ENCODE measurements at places on chromosomes 2 and 18.

- no peak for DNase-seq
Observed at GRCh38 chr2:105919191-105919811, 174.6 kb downstream of the NCK2 start.

GRCh38 chr2:206240327-206240726 lies 34.1 kb upstream of the ZDBF2 start:
- DNase-seq, result no peak

DNA sequence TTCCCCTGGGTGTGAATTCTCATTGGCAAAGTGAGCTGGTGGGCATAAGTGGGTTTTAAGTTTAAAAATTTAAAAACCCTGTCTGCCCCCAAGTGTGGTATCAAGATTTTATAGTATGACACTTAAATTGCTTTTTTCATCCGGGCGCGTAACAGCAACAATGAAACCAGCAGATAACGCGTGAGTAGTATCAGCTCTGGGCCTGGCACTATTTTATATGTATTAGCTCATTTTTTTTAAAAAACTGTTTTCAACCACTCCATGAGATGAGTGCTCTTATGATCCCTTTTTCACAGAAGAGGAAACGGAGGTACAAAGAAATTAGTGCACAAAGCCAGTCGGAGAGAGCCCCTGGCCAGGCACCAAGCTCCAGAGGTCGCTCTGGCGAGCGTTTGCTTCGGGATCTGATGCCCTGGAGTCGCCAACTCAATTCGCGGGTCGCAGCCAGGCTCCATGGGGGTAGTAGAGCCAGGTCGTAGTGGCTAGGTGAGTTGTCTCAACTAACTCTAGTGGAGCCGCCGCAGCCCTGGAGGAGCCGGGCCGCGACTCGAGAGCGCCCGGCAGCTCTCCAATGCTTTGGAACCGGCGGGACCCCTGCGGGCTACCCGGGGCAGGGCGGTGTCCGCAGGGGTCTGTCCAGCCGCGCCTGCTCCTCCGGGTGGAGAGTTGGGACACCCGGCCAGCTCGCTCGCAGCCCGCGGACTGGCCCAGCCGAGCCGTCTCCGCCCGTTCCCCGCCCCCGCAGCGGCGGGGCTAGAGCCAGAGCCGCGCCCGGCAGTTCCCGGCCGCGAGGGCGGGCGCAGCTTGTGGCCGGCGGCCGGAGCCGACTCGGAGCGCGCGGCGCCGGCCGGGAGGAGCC lies at the start of gene IL1R1:
TSS of gene IL1R1 (plus strand) at position 777 of the 859 bp plus-strand sequence. CDS start 14,979 bp downstream, outside the sequence.
- DNase-seq, result no peak

DNA sequence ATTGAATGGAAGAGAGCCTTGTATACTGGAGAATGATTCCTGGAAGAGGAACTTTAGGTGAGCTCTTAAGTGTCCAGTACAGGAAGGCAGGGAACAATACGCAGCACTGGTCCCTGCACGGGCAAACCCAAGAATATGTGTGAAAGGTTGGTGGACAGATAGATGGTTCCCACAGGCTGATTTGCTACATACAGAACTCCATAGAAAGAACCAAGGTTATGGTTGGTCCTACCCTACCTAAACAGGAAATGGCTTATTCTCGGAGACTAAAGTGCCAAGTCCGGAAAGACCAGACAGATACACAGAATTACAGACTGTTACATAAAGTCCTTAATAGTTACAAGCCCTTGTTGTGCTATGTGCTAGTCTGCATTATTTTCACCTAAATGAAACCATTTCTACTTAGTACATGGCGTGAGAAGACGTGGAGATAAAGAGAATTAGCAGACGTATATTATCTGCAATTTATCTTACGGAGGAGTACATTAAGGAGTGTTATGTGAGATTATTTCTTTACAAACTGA lies 1.2 kb downstream of the REV1 start:
- no peak for DNase-seq

- DNase-seq, result no peak
Observed at GRCh38 chr2:27378096-27378808, 2.3 kb downstream of the ZNF513 start.

- DNase-seq, result peak; percentile 23
Observed at GRCh38 chr2:105329561-105330495, at the start of gene TGFBRAP1. TGFBRAP1 (minus strand) TSS chr2:105329735; CDS start chr2:105308301, 21,434 bp downstream.

- no peak for DNase-seq
Observed at GRCh38 chr18:73487966-73488365, 620.2 kb upstream of the NETO1 start.

- DNase-seq, result no peak
Observed at GRCh38 chr2:229861431-229861830, 60.4 kb downstream of the TRIP12 start.

- no peak for DNase-seq
Observed at GRCh38 chr18:250685-251084, 17.2 kb downstream of the THOC1 start.

GRCh38 chr2:141015341-141016047 lies 1115.3 kb downstream of the LRP1B start:
- no peak for DNase-seq

GRCh38 chr2:24084386-24085199 lies at the start of gene TP53I3:
TP53I3 (minus strand) TSS chr2:24084834; CDS start chr2:24084326, 508 bp downstream.
- DNase-seq, result peak; percentile 82

DNA sequence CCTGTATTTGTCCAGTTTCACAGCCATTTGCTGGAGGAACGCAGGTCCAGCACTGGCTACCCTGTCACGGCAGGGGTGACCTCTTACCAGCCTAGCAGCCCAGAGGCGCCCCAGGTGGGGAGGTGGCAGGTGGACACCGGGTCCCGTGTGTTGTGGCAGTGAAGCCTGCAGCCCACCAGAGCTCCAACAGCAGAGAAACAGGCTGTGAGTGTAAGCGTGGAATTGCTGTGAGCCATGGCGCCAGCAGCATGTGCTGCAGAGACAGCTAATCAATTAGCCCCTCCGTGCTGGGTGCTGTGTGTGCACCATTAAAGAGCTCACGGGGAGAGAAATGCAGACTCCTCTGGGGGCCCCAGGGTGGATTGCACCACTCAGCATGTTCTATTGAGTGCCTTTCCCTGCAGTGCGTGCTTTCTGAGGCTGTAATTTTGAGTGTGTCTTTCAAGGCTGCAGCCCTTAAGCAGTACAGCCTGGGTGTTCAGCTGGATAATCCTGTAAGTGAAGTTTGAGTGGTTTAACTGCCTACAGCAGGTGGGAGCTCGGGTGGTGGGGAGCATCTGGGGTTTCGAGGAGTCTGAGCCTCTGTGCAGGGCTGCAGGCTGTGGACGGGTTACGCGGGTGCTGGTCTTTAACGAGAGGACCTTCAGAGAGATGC lies 15.9 kb downstream of the RTP5 start:
- DNase-seq, result no peak

DNA sequence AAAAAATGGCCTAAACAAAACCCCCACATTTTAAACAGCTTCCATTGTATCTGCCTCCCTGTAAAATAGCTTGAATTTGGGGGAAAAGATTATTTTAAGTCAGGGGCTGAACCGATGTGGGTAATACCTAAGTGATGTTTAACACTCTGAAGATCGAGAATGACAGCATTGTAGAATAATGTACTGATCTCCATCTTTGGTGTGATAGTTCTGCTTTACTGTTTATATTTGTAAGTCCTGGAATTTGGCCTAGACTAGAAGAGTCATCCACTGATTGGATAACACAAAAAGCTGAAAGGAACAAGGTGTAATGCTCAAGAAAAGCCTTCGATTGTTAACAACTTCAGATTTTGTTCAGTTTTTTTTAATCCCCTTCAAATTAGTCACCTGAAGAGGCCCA lies 53.8 kb upstream of the CCDC68 start:
- no peak for DNase-seq

DNA sequence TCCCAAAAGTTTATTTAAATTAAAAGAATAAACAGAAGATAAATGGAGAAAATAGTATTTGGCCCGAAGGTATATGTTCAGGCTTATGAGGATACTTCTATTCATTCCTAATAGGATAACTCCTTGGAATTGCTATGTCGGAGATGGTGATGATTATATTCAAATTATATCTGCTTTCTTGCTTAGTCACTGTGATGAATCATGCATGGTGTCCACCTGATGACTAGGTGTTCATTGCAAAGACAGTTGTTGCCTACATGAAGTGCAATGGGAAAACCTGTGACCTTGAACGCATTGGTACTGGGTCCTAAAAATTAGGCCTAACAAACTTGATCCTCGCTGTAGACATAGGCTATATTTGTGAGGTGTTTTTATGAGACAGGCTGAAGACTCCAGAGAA lies 617.3 kb upstream of the ZEB2 start:
- DNase-seq, result no peak

DNA sequence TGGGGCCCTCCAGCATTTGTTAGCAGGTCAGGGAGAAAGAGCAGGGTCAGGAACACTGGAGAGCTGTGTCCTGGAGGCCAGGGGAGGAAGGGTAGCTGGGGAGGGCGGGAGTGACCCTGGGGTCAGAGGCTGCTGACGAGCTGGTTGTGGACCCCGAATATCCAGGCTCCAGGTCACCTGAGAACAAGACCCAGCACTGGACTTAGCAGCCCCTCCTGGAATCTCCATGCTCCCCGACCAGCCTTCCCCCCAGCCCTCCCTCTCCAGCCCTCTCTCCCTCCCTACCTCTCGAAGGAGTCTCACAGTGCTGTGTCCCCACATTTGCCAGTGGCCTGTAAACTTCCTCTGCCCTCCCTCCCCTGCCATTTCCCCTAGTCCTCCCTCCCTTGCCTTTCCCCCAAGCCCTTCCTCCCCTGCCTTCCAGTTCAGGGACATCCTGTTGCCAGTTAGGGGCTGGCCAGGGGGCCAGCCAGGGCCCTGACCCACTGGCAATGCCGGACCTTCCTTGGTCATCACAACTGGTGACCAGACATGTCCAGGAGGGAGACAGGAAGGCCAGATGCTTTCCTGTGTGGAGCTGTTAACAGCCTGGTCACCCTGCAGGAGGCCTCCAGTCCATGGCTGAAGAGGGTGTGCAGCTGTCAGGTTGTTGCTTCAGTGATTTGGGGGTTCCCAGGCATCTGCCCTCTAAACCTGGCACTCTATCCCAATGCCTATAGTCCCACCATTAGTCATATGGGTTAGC lies 50.0 kb upstream of the FAHD2A start:
- no peak for DNase-seq

GRCh38 chr2:111161971-111162370 lies 41.3 kb downstream of the BCL2L11 start:
- DNase-seq, result no peak

DNA sequence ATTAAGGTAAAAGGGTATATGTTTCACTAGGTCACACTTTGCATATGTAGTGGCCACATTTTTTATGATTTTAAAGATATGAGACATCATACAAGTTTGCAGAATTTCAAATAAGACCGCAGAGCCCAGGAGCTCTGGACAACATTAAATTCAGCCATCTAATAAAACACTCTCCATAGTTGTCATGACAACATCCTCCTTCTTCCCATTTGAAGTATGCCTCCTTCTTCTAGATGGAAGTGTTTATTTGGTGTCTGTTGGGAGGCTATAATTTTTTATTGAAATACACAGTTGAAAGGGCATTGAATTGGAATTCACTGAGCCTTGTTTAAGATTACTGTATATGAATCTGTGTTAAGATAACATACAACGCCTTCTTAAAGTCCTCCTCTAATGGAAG lies 467.3 kb downstream of the CMPK2 start:
- DNase-seq, result no peak

- no peak for DNase-seq
Observed at GRCh38 chr2:171958475-171958874, 36.2 kb downstream of the HAT1 start.

DNA sequence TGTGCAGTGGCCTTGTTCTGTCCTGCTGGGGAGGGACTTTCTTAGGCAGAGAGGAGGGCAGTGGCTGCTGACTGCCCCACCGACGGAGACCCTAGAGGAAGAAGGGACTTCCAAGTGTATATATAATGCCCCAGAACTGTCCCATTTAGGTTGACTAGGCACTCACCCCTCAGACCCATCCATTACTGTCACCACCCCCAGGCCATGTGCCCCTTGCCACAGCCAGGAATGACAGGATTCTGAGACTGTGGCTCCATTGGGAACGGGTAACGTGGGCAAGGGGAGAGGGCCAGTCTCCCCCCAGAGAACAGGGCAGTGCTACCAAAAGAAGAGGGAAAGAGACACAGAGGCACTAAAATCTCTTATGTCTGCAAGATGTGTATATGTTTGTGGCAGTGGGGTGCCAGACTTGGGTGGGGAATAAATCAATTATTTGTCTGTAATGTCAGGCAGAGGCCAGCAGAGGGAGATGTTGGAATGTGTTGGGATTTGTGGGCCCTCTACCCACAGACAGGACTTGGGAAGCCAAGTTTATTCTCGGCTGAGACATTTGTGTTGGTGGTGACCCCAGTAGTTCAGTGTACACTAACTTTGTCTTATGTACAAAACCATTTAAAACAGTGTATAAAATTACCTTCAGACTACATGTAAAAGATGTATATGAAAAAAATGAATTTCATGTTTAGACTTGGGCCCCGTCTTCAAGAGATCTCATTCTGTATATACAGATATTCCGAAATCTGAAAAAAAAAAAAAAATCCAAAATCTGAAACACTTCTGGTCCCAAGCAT lies 24.0 kb upstream of the TMEM37 start:
- no peak for DNase-seq

GRCh38 chr2:176071330-176072291 lies 12.2 kb downstream of the EVX2 start:
- no peak for DNase-seq

GRCh38 chr2:8629402-8629801 lies 52.5 kb upstream of the ID2 start:
- no peak for DNase-seq

DNA sequence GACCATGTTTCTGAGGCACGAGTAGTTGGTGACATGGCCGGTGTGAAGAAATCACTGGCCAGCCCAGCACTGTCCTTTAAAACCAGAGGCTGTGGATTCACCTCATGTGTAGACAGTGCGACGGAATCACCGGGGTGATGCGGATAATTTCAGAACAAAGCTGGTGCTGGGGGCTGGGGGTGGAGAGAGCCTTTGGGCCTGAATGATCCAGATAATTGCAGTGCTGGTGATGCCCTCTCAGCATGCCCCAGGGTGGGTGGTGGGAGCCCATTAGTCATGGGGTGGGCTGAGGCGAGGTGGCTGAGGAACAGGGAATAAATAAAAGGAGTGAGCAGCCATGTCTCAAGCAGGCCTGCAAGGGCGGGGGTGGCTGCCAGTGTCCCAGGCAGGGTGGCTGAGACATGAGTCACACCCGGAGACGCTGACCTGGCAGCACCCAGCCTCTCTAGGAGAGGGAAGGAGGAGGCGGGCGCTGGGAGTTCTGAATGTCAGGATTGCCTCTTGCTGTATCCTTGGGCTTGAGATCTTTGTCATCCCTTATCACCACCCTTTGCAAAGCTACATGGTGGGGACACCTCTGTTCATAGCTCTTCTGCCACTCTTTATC lies 151.1 kb upstream of the MSH6 start:
- no peak for DNase-seq

DNA sequence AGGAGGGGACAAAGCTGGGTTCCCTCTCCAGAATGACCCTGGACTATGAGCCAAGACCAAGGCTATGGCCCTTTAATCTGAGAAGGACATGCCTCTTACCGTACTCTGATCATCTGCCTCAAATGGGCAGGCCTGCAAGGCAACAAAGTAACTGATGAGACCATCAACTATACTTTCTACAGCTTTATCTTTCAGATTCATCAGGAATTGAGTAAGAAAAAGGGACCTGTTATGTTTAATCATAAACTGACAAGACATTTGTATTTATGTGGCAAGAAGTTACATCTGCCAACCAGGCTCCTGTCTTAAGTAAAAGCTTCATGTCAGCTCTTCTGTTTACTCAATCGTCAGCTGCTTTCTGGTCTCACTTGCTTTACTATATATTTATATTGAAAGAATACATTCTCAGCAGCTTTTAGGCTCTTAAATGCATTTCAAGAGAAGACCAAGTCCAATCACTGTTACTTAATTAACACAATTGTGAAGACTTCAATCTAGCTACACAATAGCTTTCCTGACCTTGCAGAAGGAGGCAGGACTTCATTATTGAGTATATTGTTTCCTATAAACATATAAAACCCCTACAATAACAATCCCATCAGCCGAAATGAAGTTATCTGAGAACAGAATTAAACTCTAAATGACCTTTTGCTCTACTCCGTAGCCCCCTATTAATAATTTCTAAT lies 163.8 kb downstream of the ETAA1 start:
- no peak for DNase-seq

All from stimulated activated CD8-positive, alpha-beta memory T cell treated with anti-CD3 and anti-CD28 coated beads, Interleukin-15, amount 100 ng/mL, for 24 hours (primary cell).